Right atrium auricular region (tissue), 2 donors: ENCODE measurements at places on chromosomes 13 and 19.

DNA sequence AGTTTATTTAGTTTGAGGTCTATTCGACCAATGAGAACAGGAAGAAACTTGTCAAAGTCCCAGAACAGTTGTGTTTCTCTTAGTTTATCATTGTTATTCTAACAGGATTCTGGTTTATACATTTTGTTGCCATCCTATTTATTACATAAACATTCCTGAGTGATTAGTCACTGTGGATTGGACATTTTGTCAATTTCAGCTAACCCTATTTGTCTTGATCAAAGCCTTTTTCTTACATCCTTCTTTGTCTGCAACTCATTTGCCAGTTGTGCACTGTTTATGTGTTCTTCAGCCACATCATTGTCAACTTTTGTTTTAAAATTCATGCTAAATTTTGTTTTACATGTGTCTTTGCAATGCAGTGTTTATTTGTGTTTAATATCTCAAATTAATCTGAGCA, 886.0 kb upstream of the SLC10A2 start:
- DNase-seq: no peak
- no peaks in the 10 kb centered on the region for H3K4me1 ChIP-seq
- H3K4me3 ChIP-seq: no peak overlapping the region
- H3K27me3 ChIP-seq: no peaks in the 10 kb centered on the region
- H3K36me3 ChIP-seq: no peaks in the 10 kb centered on the region
- H3K27ac ChIP-seq: no peak overlapping the region

DNA sequence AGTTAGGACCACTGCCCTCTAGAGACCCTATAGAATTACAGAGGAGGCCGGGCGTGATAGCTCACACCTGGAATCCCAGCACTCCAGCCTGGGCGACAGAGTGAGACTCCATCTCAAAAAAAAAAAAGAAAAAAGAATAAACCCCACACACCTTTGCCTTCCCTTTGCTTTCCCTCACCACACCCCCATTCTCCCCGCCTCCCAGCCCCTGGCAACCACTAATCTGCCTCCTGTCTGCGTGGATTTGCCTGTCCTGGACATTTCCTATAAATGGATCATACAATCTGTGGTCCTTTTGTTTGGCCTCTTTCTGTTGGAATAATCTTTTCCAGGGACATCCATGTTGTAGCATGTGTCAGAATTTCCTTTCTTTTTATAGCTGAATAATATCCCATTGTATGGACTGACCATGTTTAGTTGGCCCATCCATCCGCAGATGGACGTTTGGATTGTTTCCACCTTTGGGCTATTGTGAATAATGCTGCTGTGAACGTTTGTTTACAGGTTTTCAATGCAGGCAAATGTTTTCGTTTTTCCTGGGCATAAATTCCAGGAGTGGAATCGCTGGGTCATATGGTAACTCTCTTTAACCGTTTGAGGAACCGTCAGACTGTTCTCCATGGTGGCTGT, 15.3 kb downstream of the NACC1 start:
- no peak overlapping the region for H3K4me3 ChIP-seq
- peaks cover 19% of the 10 kb centered on the region for H3K4me1 ChIP-seq
- no peak for DNase-seq
- peaks cover 33% of the 10 kb centered on the region for H3K36me3 ChIP-seq
- no peaks in the 10 kb centered on the region for H3K27me3 ChIP-seq

DNA sequence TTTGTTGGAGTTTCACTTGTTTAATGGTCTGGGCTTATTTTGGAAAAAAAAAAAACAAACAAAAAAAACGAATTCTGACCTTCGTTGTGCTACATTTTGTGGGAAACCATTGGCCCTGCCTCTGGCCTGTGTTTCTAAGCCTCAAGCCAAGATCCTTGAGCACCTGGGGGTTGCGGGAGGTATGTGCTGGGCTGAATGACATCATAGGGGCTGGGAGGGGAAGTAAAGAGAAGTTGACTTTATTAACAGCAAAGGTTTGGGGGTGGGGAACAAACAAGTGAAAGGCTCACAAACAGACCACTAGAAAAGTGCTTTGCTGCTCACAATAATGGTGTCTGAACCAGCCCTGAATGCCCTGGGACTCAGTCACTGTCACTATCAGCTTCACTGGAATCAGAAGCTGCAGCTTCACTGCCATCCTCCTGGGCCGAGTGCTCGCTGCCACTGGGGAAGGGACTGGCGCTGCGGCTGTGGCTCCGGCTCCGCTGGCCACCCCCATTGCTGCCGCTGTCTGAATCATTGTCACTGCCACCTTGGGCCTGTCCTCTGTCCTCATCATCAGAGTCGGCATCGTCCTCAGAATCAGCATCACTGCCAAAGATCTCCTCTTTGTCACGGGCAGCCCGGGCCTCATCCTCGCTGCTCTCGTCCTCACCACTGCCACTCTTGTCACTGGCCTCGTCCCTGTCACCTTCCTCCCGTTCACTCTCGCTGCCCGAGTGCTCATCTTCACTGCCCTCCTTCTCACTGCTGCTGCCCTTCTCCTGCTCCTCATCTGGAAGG, 5.1 kb downstream of the PAF1 start:
- no peak overlapping the region for H3K27ac ChIP-seq
- DNase-seq: no peak
- H3K4me3 ChIP-seq: no peak overlapping the region
- no peaks in the 10 kb centered on the region for H3K27me3 ChIP-seq

- no peak overlapping the region for H3K4me3 ChIP-seq
- DNase-seq: peak; percentile 54
- no peaks in the 10 kb centered on the region for H3K27me3 ChIP-seq
- H3K4me1 ChIP-seq: no peaks in the 10 kb centered on the region
Measured at GRCh38 chr13:95485045-95485517, 67.4 kb upstream of the CLDN10 start.
